ENCODE measurements at places on chromosomes 5 and 9. TPM values are rescaled to one million over a fixed set of nuclear protein-coding genes. Genes with fewer than 3 reads are reported as not detected.

Gene FSTL4
- total RNA-seq, result 0.33 TPM

Gene TSSK1B
- total RNA-seq, result under 0.01 TPM

Gene ZBTB34
- total RNA-seq, result 12.5 TPM

GRCh38 chr5:67790390-67790789 is 425.2 kb upstream of the PIK3R1 start:
- H3K4me1 ChIP-seq, result no peaks in the 10 kb centered on the region
- H3K27me3 ChIP-seq, result no peaks in the 10 kb centered on the region
- no peak overlapping the region for H3K27ac ChIP-seq
- H3K4me3 ChIP-seq, result no peak overlapping the region
- DNase-seq, result no peak

DNA sequence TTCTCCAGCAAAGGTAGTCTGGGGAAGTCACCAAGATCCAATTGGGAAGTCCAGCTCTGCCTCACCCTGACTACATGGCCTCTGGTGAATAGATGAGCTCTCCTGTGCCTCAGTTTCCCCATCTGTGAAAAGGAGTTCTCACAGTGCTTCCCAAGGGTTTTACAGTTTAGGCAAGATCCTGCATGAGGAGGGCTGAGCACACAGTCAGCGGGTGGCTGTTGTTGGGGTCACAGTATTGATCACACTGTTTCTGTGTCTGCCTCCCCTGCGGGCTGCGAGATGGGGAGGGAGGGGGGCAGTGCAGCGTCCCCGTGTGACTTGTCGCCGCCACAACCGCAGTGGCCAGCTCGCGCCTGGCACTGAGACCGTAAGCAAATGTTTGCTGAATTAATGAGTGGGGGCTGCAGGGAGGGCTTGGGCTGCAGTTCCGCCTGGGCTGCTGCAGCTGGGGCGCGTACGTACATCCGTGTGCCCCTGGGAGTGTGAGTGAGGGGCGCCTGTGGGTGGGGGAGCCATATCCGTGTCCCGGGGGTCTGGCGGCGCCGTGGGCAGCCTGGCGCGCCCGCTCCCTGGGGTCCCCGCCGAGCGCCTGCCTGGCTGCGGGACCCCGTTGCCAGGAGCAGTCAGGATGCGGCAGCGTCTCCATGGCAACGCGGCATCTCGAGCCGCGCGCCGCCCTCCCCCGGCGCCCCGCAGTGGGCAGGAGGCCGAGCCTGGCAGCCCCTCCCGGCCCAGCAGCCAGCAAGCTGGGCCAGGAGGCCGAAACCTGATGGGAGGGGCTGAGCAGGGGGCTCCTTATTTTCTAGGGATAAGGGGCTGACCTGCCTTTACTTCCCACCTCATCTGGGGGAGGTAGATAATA is 31.4 kb upstream of the PSD2 start:
- peak overlapping the region; percentile 5 for H3K4me3 ChIP-seq
- H3K36me3 ChIP-seq, result no peaks in the 10 kb centered on the region
- H3K4me1 ChIP-seq, result peaks cover 13% of the 10 kb centered on the region
- no peak overlapping the region for H3K27ac ChIP-seq
- DNase-seq, result no peak

GRCh38 chr5:16794269-16794913 is 141.7 kb downstream of the MYO10 start:
- no peaks in the 10 kb centered on the region for H3K36me3 ChIP-seq
- no peak overlapping the region for H3K4me3 ChIP-seq
- H3K4me1 ChIP-seq, result no peaks in the 10 kb centered on the region

- H3K36me3 ChIP-seq, result peaks cover 35% of the 10 kb centered on the region
- no peaks in the 10 kb centered on the region for H3K27me3 ChIP-seq
- peaks cover 42% of the 10 kb centered on the region for H3K4me1 ChIP-seq
- no peak overlapping the region for H3K4me3 ChIP-seq
- no peak overlapping the region for H3K27ac ChIP-seq
Observed at GRCh38 chr5:34002629-34003328, 5.1 kb downstream of the AMACR start.

- no peaks in the 10 kb centered on the region for H3K36me3 ChIP-seq
- H3K4me3 ChIP-seq, result no peak overlapping the region
- peaks cover 31% of the 10 kb centered on the region for H3K4me1 ChIP-seq
- no peak overlapping the region for H3K27ac ChIP-seq
- H3K27me3 ChIP-seq, result no peaks in the 10 kb centered on the region
Observed at GRCh38 chr5:142800776-142801494, 30.8 kb downstream of the ARHGAP26 start.
